Stimulated activated naive B cell treated with anti-CD40 and anti-IgM and Interleukin-4, amounts not matched to agents 10 μg/mL and 1 μg/mL and 100 μg/mL, for 72 hours (primary cell): ENCODE measurements at places on chromosomes 7 and 10.

DNA sequence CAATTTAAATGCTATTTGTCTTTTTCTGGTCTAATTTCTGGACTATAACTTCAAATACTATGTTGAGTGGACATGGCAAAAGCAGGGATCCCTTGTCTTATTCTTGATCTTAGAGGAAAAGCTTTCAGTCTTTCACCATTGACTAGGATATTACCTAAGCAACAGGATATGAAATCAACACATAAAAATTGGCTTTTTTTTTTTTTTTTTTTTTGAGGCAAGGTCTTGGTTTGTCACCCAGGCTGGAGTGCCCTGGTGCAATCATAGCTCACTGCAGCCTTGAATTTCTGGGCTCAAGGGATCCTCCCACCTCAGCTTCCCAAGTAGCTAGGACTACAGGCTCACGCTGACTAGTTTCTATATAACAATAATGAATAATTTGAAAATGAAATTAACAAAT is 90.8 kb downstream of the JMJD1C start:
- DNase-seq = no peak

GRCh38 chr10:74300666-74301065 is 149.6 kb downstream of the ADK start:
- DNase-seq = no peak

- no peak for DNase-seq
Observed at GRCh38 chr7:130095812-130096211, 25.5 kb downstream of the KLHDC10 start.

GRCh38 chr10:45380903-45381620 is 7.0 kb downstream of the ALOX5 start:
- DNase-seq = no peak

- DNase-seq = no peak
Observed at GRCh38 chr10:113497198-113497597, 55.7 kb upstream of the HABP2 start.

- DNase-seq = no peak
Observed at GRCh38 chr10:43576580-43576979, 2.2 kb upstream of the ZNF239 start.

GRCh38 chr7:1421020-1421790 is 38.1 kb downstream of the MICALL2 start:
- no peak for DNase-seq

DNA sequence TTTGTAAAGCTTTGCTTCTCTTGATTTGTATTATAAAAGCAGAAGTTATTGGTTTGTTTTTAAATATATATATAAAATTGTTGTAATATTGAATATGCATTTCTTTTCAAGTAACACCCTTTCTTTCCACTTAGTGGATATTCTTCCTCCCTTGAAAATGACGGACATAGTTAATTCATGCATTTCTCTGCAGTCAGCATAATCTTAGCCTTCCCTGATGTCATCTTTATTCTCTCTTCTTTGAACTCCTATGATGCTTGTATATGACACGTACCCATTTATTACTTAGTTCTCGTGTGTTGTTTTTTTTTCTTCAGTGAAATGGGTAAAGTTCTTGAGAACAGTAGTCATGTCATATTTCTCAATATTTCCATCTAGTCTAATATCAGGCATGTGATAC is 191.2 kb downstream of the MDFIC start:
- DNase-seq = no peak

DNA sequence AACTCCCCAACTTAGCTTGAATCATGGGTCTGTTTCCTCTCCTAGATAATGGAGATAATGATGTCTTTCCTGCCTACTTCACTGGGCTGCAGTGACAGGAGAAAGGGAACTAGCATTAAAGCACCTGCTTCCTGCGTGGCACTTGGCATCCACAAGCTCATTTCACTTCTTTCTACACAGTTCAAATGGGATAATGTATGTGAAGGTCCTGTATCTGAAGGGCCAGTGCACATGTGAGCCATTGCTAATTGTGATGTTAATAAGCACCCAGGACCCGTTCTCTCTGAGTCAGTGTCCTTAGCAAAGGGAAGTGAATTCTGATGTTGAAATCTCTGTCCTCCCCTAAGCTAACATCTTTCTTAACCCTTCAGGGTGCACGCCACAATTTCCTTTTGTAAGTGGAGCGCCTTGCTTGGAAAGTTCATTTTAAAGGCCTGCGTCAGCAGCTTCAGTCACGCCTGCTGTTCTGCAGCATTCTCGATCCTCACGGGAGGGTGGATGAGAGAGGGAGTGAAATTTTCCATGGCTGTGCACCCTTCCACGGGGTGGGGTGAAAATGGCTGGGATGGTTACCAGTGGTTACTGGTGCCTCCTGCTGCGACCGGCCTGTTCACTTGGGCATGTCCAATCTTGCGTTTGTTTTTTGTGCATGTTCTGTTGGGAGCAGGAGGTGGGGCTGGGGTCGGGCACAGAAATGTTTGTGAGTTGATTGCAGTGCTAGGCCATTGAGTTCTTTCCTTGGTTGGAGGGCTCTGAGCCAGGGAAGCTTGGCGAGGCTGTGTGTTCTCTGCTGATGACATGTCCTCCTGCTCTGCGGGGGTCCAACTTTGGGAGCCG is 59.2 kb downstream of the HK1 start:
- no peak for DNase-seq

DNA sequence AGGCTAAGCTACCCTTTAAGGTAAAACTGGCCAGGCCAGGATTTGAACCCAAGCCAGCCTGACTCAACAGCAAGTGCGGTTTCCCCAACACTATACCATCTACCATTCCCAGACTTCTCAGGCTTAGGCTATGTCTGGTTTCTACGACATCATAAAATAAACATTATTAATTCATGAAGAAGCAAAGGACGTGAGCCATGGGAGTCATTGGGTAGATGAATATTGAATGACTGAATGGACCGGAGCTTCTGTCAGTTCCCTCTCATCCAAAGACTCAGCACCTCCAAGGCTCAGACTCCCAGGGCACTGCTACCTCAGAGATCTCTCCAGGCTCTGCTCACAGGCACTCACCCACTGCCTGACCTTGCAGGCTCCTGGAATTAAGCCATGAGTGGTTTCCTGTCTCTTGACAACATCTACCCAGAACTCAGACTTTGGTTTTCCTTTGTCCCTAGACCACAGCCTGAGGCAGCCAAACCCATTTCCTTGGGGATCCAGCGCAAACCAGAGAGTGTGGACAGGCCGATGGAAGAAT is 64.6 kb upstream of the STEAP1B start:
- no peak for DNase-seq

DNA sequence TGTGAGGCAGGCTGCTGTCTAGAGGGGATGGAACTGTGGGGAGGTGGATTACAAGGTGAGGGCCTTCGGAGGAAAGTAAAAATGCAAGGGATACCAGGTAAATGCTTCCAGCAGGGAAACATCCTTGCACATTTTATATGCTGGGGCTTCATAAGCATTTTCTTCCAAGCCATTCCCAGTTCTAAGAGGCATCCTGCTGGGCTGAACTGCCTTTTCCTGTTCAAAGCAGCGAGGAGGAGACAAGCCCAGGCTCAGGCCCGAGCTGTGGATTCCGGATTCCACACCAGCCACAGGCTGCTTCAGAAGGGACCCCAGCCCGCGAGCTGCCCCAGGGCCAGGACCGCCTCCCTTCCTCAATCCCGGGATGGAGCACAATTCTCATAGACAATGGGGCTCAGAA is 249.7 kb downstream of the TNS3 start:
- DNase-seq = no peak

DNA sequence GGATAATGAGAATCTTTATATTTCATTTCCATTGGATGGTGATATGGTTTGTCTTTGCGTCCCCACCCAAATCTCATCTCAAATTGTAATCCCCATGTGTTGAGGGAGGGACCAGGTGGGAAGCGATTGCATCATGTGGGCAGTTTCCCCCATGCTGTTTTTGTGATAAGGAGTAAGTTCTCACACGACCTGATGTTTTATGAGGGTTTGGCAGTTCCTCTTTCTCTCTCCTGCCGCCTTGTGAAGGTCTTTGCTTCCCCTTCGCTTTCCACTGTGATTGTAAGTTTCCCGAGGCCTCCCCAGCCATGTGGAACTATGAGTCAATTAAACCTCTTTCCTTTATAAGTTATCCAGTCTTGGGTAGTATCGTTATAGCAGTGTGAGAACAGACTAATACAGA is 59.4 kb downstream of the MTPN start:
- DNase-seq = peak; percentile 4

GRCh38 chr10:12198156-12198555 is 2.2 kb downstream of the CDC123 start:
- no peak for DNase-seq

DNA sequence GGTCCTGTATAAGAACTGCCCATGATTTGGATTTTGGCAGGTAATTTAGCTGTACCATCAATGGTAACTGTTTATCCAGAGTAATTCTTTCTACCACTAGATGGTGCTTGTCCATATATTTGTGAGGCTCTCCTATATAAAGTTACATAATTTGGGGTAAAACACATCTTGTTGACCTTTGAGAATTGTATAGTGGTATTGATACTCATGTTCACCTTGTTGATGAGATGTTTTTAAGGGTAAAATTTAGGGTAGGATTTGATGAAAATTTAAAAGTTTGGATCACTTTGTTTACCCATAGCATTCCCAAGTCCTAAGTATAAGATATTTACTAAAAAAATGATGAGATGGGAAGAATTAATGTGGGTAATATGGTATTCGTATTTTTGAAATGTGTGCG is 31.6 kb downstream of the ST7 start:
- DNase-seq = no peak

DNA sequence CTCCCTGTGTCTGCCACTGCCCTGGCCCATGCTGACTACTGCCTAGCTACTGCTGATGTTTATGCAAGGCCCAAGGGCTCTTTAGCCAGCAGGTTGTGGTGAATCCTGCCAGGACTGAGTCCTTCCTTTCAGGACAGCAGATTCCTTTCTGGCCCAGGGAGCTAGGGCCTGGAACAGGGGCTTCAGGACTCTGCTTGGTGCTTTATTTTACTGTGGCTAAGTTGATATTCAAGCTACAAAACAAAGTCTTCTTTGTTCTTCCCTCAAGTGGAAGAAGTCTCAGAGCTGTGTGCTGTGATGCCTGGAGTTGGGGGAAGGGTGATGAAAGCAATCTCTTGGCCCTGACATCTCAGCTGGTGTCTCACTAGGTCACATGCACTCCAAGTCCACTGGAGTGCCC is 66.2 kb upstream of the NME8 start:
- DNase-seq = no peak

DNA sequence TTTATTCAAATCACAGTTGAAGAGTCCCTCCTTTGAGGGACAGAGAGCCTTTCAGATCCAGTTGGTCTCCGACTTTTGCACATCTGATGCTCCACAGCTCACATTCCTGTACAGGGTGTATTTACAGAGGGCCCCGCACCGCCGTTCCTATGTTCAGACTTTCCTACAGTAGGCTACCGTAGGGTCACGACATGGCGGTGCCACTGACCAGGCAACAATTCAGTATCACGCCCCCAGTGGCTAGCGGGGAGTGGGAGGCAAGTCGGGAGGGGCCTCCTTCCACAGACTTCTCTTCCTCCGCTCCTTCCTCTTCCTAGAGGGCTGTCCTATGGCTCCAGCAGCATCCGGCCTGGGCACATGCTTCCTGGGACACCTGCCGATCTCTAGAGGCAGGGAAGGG is 40.6 kb upstream of the ENO4 start:
- no peak for DNase-seq

DNA sequence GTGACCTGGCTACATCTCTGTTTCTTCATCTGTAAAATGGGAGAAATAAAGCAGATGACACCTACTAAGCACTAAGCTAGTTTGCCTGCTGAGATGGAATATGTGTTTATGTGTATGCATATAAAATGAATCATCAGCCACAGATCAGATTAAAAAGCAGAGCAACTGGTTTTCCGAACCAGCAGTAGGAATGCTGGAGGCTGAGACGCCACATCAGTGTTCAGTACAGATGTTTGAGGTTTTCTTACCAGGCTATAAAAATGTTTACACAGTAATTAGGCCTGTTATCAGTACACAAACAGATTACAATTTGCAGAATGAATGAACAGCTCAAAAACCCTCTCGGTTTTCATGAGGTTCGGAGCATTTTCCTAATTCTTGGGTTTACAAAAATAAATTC is 85.8 kb downstream of the CALN1 start:
- no peak for DNase-seq

- DNase-seq = no peak
Observed at GRCh38 chr10:25867321-25867720, 66.7 kb upstream of the MYO3A start.

DNA sequence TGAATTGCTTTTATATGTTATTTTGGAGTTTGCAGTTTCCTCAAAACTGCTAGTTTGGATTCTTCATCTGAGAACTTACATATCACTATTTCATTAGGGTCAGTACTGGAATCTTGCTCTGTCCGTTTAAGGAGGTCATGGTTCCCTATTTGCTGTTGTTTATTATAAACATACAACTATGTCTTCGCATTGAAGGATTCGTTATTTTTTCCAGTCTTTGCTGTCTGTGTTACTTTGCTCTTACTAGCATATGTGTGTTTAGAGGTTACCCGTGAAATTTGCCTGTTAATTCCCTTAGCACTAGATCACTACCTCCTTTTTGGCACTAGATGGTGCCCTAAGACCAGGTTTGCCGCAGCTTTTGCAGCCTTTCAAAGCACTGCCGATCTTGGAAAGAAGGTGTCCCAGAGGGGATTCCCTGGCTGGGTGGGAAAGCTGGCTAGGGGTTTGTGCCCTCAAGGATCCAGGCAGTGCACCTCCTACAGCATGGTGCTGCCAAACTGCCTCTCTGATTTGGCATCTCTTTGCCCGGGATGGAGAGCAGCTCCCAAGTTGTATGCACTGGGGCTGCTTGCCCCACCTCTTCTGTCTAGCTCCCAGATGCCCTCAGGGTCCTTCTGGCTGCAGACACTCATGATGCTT is 103.1 kb upstream of the APBB1IP start:
- DNase-seq = peak; percentile 51

DNA sequence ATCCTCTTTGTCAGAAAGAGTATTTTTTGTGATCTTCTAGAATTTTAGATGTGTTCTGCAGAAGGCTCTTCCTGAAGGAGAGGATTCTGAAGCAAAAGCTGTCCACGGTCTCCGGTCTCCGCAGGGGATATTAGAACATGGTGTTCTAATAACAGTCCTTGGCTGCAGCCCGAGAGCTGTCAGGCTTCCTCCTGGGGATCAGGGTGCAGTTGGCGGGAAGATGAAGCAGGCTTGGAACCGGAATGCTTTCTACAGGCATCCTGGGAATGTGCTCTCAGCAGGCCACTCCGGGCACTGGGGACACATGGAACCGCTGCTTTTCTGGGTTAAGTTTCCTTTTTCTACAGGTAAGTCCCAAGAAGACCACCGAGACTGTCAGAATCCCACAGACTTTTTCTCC is 118.6 kb upstream of the PARD3 start:
- no peak for DNase-seq

DNA sequence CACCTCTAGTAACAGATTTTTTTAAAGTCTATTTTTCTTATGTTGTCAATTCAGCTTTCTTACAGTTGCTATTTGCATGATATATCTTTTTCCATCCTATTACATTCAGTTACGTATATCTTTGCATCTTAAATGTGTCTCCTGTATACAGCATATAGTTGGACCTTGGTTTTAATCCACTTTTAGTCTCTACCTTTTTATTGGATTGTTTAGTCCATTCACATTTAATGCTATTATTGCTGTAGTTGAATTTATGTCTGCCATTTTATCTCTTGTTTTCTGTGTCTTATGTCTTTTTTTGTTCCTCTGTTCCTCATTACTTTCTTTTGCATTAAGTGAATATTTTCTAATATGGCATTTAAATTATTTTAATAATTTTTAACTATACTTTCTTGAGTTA is 100.6 kb downstream of the EEPD1 start:
- no peak for DNase-seq

- DNase-seq = no peak
Observed at GRCh38 chr7:40880581-40880980, 745.8 kb downstream of the SUGCT start.
